Stimulated activated CD4-positive, alpha-beta T cell treated with anti-CD3 and anti-CD28 coated beads, Interleukin-12 subunit alpha, Interleukin-12 subunit beta, amount 100 ng/mL, for 48 hours (primary cell): ENCODE measurements at places on chromosomes 7 and 10.

- DNase-seq, result no peak
Measured at GRCh38 chr7:81957517-81957916, 187.7 kb upstream of the HGF start.

- no peak for DNase-seq
Measured at GRCh38 chr10:8487346-8487745, 432.9 kb downstream of the GATA3 start.

DNA sequence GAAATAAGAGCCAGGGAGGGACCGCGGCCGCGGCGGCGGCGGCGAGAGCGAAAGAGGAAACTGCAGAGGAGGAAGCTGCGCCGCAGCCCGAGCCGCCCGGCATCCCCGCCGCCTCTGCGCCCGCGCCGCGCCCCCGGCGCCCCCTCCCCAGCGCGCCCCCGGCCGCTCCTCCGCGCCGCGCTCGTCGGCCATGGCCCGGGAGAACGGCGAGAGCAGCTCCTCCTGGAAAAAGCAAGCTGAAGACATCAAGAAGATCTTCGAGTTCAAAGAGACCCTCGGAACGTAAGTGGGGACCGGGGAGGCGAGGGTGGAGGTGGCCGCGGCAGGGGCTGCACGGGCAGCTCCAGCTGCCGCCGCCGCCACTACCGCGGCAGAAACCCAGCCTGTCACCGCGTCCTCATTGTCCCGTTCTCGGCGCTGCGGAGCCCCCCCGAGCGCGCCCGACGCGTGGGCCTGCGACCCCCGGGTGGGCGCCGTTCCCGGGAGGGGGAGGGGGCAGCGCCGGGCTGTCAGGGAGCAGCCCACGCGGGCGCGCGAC, 351 bp downstream of the CAMK1D start:
- no peak for DNase-seq

GRCh38 chr10:44032216-44032615, 352.7 kb downstream of the CXCL12 start:
- DNase-seq, result no peak

GRCh38 chr10:114265392-114266053, 26.5 kb downstream of the VWA2 start:
- no peak for DNase-seq

DNA sequence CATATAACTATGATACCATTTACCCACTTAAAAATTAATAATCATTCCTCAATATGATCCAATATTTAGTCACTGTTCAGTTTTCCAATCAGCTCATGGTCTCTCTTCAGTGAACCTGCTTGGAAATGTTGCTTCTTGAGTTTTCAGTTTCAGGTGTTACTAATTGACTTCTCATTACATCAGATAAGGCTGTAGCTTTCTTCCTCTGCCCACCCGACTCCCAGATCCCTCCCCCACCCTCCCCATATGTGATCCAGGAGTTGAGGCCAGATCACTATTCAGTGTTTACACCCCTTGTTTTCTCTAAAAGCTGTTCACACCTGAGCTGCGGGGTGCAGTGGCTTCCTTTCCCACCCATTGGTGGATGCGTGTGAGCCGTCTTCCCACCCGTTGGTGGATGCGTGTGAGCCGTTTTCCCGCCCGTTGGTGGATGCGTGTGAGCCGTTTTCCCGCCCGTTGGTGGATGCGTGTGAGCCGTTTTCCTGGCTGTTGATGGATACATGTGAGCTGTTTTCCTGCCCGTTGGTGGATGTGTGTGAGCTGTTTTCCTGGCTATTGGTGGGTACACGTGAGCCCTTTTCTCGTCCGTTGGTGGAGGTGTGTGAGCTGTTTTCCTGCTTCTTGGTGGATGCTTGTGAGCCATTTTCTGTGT, 3.2 kb upstream of the MTG1 start:
- no peak for DNase-seq

DNA sequence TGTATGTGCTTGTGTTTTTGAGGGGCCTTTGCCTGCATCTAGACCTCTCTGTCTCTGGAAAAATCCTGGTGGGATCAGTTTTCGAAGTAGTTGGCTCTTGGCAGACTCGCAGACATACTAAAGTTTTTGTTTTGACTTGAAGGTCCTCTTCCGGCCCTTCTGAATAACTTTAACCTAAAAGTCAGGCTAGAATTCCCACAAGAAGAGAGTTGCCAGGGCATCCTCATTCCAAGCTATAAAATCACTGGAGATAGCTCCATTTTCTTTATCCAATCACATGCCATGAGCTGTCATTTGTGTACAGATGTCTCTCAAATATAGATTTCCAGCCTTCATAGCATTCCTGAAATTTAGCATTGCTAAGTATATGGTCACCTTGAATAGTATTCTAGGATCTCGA, 967.8 kb downstream of the LRMDA start:
- DNase-seq, result no peak

DNA sequence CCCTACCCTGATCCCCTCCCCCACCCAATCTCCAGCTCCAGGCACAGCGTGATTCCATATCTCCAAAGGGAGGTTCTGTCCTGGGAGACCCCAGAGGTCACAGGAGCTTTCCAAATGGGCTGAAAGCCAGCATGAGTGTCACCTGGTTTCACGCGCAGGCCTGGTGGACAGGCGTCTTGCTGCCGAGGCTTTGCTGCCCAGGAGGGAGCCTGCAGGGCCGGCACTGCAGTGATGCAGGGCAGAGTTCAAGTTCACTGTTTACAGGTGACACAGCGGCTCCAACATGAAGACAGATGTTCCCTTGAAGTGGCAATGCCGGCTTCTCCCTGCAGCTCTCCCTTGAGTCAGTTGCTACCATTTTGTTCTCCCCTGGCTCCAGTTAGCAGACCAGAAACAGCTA, 104.3 kb downstream of the TCERG1L start:
- DNase-seq, result no peak

GRCh38 chr10:31508882-31509281, 189.9 kb downstream of the ZEB1 start:
- no peak for DNase-seq

DNA sequence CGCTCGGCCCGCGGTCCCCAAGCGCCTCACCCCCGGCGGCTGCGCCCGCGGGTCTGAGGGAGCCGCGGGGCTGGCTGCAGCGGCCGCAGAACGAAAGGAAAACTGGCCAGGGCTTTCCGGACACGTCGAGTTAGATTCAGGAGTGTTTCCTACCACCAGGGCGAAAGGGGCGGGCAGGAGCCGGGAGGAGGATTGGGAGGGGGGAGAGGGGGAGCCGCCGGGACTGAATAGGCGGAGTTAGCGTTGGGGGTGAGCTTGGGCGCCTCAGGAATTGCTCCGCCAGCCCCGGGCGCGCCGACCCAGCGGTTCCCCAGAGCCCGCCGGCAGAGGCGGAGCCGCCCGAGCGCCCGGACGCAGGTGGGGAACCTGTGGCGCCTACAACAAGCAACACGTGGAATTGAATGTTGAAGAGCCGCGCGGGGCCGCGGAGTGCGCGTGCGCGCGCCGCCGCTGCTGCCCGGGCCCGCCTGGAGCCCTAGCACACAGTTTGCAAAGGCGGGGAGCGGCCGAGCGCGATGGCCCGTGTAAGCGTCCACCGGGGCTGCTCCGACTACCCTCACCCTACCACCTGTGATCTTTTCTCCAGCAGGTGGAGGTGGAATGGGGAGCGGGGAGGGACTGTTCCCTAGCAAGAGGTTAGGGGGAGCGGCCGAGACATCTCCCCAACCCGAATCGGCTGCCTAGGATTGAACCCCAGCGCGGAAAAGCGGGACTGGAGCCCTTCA, at the start of gene CADPS2:
CADPS2 (minus strand) TSS at position 104 of the 725 bp plus-strand sequence. CDS start 123 bp downstream, outside the sequence.
- DNase-seq, result no peak

DNA sequence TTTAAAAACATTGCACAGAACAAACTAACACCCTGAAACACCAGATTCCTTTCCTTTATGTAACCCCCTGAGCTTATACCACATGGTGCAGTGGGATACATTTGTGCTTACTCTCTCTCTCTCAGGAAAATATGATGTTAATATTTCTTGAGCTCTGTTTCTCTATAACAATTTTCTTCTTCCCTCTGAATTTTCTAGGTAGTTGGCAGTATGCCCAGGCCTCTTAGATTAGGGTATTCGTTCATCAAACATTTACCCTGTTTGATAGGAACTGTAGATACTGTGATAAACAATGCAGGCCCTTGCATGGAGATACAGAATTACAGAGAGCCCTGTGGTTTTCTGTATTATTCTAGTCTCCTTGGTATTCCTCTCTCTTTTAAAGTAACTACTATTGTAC, 567.8 kb downstream of the IPMK start:
- DNase-seq, result no peak

GRCh38 chr7:104963991-104964385, 50.0 kb upstream of the KMT2E start:
- no peak for DNase-seq

DNA sequence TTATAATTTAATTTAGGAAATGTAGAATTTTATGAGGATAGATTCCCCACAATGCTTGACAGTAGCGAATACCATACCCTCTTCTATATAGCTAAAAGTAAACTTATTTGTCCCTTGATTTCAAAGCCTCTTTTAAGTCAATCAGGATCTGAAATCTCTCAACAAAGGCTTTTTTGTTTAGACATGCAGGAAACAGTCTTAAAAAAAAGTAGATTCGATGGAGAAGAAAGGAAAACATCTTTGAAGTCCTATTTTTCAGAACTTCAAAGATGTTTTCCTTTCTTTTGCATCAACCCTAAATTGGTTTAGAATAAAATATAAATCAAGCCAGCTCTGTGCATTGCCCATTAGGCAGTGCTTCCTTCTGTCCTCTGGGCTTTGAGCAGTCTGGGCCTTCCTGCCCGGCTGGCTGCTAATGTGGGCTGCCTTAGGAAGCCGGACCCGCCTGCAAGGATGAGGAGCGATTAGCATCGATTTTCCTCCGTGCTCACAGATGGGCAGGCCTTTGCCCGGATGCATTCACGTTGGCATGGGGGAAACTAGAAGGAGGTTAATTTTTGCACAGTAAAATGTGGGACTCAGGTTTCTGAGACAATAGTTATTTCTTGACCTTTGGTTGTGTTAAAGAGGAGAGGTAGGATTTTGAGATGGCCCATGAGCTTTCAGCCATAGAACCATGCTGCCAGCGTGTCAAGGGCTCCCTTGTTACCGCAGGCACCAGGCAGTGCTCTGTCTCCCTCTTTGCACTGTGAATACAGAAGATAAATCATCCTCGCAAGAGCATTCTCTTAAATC, 15.5 kb downstream of the MSRB2 start:
- no peak for DNase-seq

GRCh38 chr7:70034999-70035398, 436.7 kb downstream of the AUTS2 start:
- no peak for DNase-seq

- no peak for DNase-seq
Measured at GRCh38 chr7:84060000-84060399, 134.6 kb downstream of the SEMA3A start.

- no peak for DNase-seq
Measured at GRCh38 chr7:158410720-158411119, 176.9 kb downstream of the PTPRN2 start.

DNA sequence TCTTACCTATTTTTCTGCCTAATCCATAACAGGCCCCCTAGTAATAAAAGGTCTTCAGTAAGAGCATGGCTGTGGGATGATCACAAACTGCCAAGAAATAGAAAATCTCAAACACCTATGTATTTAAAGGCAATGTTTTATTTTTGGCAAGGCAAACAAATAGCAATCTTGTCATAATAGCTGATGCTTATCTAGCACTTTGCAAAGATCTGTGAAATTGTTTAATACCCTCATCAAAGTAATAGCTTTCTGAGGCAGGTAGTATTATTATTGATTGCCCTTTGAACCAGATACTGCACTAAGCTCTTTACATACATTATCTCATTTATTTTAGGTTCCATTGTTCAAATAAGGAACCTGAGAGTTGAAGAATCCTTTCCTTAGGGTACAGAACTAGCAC, 1.6 kb upstream of the CADPS2 start:
- no peak for DNase-seq

DNA sequence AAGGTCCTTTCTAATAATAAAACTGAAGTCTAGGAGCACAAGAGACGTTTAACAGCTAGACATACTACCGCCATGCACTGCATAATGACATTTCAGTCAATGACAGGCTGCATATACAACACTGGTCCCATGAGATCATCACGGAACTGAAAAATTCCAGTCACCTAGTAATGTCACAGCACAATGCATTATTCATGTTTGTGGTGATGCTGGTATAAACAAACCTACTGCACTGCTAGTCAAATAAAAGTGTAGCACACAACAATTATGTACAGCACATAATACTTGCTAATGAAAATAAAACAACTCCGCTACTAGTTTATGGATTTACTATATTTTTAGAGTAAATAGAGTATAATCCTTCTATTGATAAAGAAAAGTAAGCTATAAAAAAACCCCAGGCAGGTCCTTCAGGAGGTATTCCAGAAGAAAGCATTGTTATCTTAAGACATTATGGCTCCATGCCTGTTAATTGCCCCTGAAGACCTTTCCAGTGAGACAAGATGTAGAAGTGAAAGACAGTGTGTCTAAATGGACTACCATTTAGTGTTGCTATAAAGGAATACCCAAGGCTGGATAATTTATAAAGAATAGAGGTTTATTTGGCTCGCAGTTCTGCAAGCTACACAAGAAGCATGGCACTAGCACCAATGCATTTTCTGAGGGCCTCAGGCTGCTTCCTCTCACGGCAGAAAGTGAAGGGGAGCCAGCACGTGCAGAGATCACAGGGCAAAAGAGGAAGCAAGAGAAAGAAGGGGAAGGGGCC, 47.1 kb downstream of the HIBADH start:
- no peak for DNase-seq

- DNase-seq, result no peak
Measured at GRCh38 chr7:28423112-28423511, 10.8 kb downstream of the CREB5 start.

GRCh38 chr10:71394926-71395562, 1.7 kb upstream of the CDH23 start:
- DNase-seq, result no peak

DNA sequence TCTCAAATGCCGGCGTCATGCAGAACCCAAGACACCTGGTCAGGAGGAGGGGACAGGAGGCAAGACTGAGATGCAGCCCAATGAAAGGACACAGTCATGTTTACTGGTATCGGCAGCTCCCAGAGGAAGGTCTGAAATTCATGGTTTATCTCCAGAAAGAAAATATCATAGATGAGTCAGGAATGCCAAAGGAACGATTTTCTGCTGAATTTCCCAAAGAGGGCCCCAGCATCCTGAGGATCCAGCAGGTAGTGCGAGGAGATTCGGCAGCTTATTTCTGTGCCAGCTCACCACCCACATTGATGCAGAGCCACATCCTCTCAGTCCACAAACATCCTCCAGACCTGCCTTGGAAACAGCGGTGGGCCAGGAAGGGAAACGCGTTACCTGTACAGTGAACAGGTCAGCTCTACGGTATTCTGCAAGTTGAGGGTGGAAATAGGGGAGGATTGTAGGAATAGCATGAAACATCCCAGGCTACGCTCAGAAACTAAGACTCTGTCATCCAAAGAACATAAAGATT, 133.1 kb upstream of the PRSS1 start:
- no peak for DNase-seq
